Stimulated activated naive CD8-positive, alpha-beta T cell treated with anti-CD3 and anti-CD28 coated beads, Interleukin-15, amount 100 ng/mL, for 72 hours (primary cell): ENCODE measurements at places on chromosomes 2 and 18.

- DNase-seq = no peak
Measured at GRCh38 chr2:1698188-1698945, 45.9 kb downstream of the PXDN start.

DNA sequence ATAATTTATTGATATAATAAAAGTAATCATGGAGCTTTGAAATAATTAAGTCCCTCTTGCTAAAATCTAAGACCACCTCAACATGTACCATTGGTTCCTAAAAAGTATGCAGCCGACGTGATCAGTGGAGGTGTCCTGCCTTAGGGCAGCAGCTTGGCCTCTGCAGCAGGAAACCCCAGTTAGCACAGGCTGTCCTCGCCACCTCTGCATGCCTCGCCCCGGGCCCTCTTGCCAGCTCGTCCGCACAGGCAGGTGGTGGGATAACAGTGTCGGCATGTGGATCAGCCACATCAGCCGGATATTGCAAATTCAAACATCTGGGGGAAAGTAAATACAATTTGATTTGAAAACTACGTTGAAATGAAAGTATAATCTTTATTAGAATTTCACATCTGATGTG, 22.9 kb downstream of the COA5 start:
- DNase-seq = no peak

- no peak for DNase-seq
Measured at GRCh38 chr2:64915510-64915900, 73.7 kb upstream of the SLC1A4 start.

DNA sequence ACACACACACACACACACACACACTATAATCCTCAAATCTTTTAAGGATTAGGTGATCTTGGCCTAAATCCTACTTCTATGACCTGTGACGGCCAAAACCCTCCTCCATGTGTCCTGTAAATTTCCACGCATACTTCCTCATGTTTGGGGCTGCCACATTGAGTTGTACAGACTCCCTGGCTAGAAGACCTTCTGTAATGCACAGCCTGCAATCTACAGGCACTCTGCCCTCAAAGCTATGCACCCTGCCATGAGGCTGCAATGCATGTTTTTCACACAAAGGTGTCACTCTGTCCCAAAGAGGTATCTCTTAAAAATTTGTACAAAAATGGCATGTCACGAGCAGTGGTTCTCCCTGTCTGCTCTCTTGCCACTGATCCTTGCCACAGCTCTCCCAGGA, 26.4 kb upstream of the B4GALT6 start:
- no peak for DNase-seq

- DNase-seq = no peak
Measured at GRCh38 chr2:95346231-95346737, 49.1 kb downstream of the KCNIP3 start.

GRCh38 chr2:64608867-64609226, 44.9 kb downstream of the SERTAD2 start:
- DNase-seq = no peak
